ENCODE measurements at places on chromosomes 5 and 9.

DNA sequence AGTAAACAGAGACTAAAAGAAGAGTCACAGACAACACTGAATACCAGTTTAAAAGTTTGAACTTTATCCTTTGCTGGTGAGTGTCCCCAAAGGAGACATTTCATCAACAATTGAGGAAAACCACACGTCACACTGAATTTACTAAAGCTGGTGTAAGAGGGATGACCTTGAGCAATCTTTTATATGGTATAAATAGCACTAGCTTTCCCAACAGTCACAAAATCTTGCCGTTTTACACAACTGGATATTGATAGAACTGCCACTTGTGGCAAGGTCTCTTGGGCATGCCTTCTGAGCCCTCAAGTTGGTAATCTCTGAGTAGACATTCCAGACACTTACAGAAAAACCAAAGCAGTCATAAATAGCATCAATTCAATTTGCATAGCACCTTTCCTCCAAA lies 311.5 kb upstream of the TARS1 start:
- DNase-seq = no peak

DNA sequence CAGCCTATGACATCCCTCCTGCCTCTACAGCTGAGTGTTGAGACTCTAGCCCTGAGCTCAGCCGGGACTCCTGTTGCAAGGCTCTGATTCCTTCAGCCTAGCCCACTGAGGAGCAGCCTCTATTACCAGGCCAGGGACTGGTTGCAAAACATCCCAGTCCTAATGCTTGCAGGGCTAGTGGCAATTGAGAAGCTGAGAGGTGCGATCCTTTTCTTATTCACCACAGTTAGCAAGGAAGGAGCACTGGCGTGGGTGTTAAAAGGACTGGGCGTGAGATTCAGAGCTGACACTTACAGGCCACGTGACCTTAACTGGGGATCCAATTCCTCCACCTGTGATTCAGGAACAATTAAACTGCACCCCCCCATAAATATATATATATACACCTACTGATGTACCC lies 58.8 kb downstream of the GARNL3 start:
- DNase-seq = no peak

- no peak for DNase-seq
Observed at GRCh38 chr9:98043915-98044314, 12.6 kb upstream of the NANS start.

GRCh38 chr9:100602342-100602801 lies 24.5 kb downstream of the CAVIN4 start:
- peak; percentile 42 for DNase-seq

- DNase-seq = no peak
Observed at GRCh38 chr9:33450621-33451146, 3.3 kb upstream of the AQP3 start.

GRCh38 chr5:165630261-165630778 lies 2124.9 kb downstream of the MAT2B start:
- peak; percentile 48 for DNase-seq

DNA sequence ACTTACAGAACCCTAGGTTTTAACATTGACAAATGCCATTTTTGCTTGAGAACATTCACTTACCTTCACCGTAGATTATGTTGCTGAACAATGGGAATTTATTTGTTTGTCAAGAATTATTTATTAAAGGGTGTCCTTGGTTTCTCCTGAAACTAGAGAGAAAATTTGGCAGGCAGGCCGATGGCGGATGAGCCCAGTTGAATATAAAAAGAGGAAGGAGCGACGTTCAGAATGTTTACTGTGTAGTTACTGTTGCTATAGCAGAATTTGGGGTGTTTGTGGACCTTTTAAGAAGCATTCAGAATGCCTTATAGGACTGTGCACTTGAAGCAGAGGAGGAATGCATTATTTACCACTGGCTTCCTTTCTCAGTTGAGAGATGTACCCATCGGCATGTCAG lies 268.2 kb downstream of the CDH10 start:
- DNase-seq = no peak

- no peak for DNase-seq
Observed at GRCh38 chr9:121825031-121825691, 173.7 kb downstream of the DAB2IP start.

DNA sequence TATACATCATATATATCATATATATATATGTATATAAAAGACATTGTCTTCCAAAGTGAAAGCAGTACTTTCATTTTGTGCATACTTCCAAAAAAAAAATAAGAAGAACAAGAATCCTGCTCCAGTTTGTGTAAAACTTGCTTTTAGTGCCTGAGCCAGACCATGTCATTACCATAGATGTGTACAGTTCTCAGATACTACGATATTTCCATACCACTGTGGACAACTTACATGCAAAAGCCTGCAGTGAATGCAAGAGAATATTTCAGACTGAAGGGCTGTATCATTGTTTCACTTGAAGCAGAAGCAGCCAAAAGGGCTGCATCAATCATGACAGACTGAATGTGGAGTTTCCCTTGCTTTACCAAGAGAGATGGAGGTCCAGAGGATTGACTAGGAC lies 72.6 kb upstream of the CYLC2 start:
- DNase-seq = no peak

GRCh38 chr5:123429993-123430392 lies 6.8 kb upstream of the CEP120 start:
- peak; percentile 91 for DNase-seq

- peak; percentile 43 for DNase-seq
Observed at GRCh38 chr5:73218552-73219171, 45.7 kb downstream of the TMEM174 start.

- no peak for DNase-seq
Observed at GRCh38 chr5:97751540-97751939, 568.5 kb upstream of the RIOK2 start.

GRCh38 chr5:20678814-20679298 lies 690.9 kb upstream of the CDH18 start:
- peak; percentile 93 for DNase-seq

GRCh38 chr5:136679233-136679632 lies 313.9 kb upstream of the TRPC7 start:
- DNase-seq = no peak

- no peak for DNase-seq
Observed at GRCh38 chr9:109904666-109905065, 124.7 kb downstream of the PALM2AKAP2 start.

GRCh38 chr5:41793141-41793770 lies 77.0 kb downstream of the OXCT1 start:
- no peak for DNase-seq

DNA sequence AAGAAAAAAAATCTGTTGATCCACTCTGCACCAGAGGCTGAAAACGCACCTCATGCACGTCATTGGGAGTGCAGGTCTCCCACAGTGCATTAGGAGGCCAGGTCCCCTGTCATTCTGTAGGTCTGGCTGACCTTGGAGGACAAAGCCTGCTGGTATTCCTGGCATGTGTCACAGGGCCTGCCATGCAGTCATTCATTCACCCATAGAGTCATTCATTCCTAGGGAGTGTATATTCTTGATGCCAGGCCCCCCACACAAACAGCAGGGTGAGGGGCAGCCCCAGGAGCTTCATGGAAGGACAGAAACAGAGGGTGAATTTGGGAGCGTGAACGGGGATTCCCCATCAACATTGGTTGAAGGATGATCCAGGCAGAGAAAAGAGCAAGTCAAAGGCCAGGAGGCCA lies 2.2 kb downstream of the GBGT1 start:
- DNase-seq = no peak

DNA sequence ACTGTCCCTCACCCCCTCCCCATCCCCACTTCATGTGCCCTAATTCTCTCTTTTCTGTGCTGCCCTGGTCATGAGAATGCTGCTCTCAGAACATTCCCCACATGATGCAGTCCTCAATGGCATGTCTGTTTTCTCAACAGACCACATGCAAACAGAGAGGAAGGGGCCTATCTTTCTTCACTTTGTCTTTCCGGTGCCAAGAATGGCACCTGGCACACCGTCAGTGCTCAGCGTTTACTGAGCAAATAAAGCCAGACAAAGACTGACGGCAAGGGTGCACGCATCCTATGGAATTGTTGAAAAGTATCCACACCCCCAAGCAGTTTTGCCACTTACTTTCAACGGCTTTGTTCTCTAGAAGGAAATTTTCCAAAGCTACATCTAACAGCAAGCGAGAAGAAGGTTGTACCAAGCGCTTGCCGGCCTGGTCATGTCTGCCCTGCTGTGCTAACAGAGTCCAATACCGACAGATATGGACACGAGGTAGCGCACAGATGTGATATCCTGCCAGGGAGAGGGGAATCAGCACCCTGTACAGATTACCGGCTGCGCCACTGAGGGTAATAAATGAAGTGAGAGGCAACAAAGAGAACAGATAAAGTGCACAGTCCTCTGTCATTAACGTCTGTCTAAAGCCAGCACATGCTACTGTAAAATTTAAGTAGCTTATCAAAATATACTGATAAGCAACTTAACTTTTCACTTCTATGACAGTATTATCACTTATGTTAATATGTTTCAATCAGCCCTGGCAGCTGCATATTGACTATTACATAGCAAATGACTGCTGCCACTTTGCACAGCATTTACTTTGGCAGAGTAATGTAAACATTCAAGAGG lies 251.7 kb downstream of the DENND1A start:
- DNase-seq = no peak

DNA sequence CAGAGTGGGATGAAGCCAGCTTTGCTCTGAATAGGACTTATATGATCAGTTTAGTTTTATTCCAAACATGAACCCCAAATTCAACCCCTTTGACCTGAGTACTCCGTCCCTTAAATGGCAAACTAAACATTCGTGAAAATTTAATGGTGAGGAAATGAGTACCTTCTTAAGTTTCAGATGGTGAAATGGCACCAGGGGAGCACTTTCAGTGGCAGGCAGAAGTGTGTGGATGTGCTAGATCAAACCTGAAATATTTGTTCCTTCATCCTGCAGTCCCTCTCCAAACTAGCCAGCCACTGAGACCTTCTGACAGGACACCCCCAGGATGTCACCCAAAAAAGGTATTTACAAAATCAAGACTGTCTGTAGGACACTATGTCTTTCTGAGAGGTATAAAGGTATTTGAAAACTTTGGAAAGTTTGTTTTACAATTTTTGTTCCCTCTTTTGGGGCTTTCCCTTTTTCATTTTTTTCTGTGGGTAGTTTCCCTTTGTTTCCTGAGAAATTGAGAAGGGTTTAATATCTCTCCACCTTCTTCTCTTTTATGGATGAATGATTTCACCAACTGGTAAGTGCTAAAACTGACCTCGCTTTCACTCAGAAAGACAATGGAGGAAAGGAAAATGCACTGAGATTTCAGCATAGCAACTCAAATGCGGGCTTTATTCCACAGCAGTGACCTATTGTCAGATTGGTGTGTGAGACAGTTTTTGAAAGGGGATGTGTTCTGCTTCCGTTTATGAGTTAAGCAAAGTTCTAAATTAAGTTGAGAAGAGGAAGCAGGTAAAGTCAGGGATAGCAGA lies 127.1 kb downstream of the TMC1 start:
- no peak for DNase-seq

DNA sequence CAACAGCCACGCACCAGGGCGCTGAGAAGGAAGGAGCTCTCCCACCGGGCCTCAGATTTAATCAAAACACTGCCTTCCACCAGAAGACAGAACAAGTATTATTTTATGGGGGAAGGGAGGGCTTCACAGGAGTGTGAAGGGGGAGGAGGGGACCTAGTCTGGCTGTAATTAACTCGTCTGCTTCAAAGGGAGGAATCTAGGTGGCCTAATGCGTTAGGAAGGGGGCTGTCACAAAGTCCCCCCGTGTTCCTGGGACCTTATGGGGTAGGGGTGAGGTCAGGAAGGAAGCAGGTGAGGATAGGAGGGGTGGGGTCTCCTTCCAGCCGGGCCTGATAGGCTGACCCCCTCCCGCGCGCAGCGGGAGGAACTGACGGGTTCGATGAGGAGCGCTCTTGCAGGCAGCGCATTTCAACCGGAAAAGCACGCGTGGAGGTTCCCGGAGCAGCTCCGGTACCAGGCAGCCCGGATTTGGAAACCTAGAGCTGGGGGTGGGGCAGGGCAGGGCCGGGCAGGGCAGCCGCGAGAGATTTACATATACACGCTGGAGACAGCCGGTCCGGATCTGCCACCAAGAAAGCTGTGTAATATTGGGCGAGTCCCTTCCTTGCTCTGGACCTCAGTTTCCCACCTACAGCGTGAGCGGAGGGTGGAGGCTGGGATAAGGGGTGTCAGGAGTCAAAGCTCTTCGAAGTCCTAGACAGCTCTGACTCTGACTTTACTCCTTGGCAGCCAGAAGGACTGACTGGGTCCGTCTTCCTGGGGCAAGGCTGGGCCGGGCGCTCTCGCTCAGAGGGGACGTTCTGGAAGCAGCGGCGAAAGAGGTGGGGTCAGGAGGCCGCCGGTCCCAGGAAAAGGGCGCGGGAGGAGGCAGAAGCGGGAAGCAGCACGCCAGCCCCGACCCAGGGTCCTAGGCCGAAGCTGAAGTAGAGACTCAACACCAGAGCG lies 1.8 kb downstream of the SHB start:
- no peak for DNase-seq

DNA sequence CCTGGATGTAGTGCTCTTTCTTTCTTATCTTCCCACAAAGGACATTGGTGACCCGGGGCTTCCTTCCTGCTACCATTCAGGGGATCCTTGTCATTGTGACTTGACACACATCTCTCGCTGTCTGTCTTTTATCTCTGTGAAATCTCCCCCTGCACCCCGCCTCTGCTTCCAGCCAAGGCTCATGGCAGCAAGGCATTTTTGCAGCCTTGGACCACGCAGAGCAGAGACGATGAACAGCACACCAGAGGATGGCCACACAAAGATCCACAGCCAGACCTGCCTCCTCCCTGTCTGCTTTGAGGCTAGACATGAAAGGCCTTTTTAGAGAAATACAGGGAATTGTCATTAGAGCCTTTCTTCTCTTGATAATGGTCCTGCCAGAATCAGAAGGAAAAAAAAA lies 549.1 kb downstream of the CDK5RAP2 start:
- DNase-seq = no peak

DNA sequence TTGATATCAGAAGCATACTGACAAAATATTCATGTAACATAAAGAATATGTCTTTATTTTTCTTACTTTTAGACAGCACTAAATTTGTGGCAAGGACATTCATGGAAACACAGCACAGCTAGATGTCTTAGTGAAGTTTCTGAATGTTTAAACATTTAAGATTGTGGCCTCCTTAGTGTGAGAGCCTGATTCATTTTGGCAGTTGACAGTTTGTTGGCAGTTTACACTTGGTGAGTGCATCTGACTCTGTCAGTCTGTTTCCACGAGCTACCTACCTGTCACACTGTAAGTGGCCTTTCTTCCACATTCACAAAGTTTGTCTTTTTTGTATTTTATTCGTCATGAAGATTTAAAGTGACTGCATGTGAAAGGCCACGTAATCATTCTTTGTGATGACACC lies 436.8 kb downstream of the TUSC1 start:
- no peak for DNase-seq

DNA sequence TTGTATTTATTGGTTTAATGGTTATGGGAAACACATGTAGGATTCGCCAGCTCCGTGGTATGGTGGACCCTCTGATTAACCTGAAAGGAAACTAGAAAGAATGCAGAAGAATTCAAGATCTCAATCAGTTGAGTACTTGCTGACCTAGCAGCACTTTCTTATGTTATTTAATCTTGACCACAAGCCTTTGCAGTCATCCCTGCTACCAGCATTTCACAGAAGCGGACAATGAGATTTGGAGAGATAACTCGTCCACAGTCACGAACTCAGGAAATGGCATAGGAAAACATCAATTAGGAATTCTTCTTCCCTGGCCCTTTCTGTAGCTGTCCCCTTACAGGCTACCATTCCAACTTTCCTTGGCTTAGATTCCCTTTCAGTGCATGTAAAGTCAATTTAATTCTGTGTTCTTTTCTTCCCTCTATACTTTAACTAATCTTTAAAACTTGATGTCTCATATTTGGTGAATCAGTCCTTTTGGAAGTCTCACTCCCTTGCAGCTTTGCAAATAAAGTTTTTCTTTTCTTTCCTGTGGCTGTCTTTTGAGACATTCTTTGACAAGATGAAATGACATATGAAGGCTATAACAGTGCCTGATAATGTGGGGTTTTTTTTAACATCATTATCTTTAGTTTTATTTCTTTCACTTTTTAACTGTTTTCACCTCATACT lies 1.3 kb upstream of the SLC44A1 start:
- no peak for DNase-seq
